Bronchial smooth muscle cell (primary cell): ENCODE measurements at places on chromosomes 4 and X. TPM values are rescaled to one million over a fixed set of nuclear protein-coding genes. Genes with fewer than 3 reads are reported as not detected.

ANKRD50 gene
- total RNA-seq = 27.7 and 32.1 TPM in 2 replicates

MAGEB10 gene
- total RNA-seq = not detected in 2 replicates

DIPK2B gene
- not detected in 2 replicates for total RNA-seq

PFKFB1 gene
- total RNA-seq = 0.16 TPM in 1 of 2 replicates, not detected in the other

AFF2 gene
- total RNA-seq = 0.79 TPM in 1 of 2 replicates, not detected in the other

TAF7L gene
- total RNA-seq = 0.69 and 0.95 TPM in 2 replicates
